ENCODE measurements at places on chromosomes 13 and 19.

DNA sequence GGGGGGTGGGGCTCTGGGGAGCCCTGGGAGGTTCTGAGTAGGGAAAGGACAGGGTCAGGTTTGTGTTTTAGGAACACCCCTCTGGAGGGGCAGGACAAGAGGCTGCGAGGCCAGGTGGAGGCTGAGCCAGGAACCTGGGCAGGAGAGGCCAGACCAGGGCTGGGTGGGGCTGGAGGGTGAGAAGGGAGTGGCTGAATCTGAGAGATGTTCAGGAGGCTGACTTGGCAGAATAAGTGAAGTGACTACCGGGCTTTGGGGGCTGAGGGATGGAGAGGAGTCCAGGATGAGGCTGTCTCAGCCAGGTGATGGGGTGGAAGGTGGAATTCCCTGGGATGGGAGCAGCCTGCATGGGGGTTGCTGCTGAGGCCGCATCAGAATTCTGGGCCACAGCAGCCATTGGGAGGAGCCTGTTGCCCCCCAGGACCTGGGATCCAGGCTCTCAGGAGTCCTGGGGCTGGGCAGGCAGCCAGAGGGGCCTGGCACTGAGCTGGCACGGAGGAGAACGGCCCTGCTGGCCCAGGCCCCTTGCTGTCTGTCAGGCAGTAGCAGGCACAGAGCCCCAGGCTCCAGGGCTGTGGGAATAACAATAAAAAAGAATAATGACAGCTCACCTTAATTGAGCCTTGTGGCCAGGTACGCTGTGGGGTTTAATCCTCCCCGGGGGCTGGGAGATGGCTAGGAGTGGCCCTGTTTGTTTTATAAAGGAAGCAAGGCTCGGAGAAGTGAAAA is 3.3 kb downstream of the PPP5C start:
- peaks cover 76% of the 10 kb centered on the region for H3K36me3 ChIP-seq
- H3K27me3 ChIP-seq, result no peaks in the 10 kb centered on the region
- H3K4me3 ChIP-seq, result peak overlapping the region; percentile 98
- H3K4me1 ChIP-seq, result peaks cover 57% of the 10 kb centered on the region
- DNase-seq, result peak; percentile 42
- peak overlapping the region; percentile 96 for H3K27ac ChIP-seq

- H3K4me3 ChIP-seq, result no peak overlapping the region
- peak overlapping the region; percentile 52 for H3K27ac ChIP-seq
- peaks cover 73% of the 10 kb centered on the region for H3K4me1 ChIP-seq
- no peak for DNase-seq
These were observed 6.7 kb downstream of the DNM2 start for GRCh38 chr19:10724573-10725071.

DNA sequence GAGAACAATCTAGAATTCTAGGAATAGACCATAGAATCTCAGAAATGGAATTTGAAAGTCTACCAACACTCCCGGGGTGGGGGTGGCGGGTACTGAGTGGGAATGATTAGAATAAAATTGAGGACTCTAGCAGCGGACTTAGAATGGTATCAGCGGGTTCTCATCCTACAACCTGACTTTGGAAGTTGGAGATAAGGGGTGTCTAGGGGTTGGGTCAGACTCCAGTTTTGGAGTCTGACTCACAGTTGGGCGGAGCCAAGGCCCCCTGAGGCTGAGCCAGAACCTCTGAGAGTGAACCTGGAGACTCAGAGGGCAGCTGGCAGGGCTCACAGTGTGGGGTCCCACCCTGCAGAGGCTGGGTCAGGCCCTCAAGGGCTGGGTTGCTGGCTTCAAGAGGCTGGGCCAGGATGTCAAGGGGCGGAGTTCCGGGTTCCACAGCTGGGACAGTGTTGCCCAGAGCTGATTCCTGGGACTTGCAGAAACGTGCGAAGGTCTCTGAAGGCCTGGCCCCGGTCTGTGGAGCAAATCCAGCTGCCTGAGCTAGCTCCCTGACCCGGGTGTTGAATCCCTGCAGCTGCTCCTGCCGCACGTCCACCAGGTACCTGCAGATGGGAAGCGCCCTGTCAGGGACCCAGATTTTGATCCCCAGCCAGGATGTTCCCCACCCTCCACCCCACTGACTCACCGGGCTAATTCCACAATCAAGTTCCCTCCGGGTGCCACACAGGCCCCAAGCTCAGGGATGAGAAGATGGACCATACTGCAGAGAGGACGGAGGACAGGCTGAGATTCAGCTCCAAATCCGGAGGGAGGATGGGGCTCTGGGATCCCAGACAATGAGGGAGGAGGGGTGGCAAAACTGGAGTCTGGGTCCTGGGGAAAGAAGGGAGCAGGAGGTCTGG is 1.6 kb upstream of the TNNI3 start:
- peaks cover 68% of the 10 kb centered on the region for H3K27me3 ChIP-seq
- no peak overlapping the region for H3K4me3 ChIP-seq
- no peak for DNase-seq
- H3K27ac ChIP-seq, result no peak overlapping the region
- H3K36me3 ChIP-seq, result no peaks in the 10 kb centered on the region

- no peak overlapping the region for H3K27ac ChIP-seq
- H3K4me1 ChIP-seq, result no peaks in the 10 kb centered on the region
- no peaks in the 10 kb centered on the region for H3K27me3 ChIP-seq
- H3K36me3 ChIP-seq, result peaks cover 55% of the 10 kb centered on the region
- DNase-seq, result no peak
These were observed 109.5 kb downstream of the PDS5B start for GRCh38 chr13:32695602-32696250.

DNA sequence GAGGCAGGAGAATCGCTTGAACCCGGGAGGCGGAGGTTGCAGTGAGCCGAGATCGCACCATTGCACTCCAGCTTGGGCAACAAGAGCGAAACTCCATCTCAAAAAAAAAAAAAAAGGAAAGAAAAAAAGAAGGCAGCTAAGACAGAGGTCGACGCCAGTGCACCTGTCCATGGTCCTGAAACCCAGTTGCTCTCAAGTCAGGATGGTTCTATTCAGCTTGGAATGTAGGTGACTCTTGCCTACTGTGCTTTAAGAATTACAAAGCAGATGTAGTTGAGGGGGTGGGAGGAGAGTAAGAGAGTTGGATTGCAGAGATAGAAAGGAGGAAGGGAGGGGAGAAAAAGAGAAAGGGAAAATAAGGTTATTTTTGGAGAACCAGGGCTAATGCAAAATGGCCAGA is 18.7 kb downstream of the CACNG7 start:
- no peaks in the 10 kb centered on the region for H3K4me1 ChIP-seq
- no peaks in the 10 kb centered on the region for H3K36me3 ChIP-seq
- no peak overlapping the region for H3K4me3 ChIP-seq

All from activated T-cell treated with anti-CD3 and anti-CD28 coated beads, Interleukin-2, amount 50 U/mL, for 24 hours (primary cell).